ENCODE measurements at places on chromosomes 5 and 9. TPM values are rescaled to one million over a fixed set of nuclear protein-coding genes. Genes with fewer than 3 reads are reported as not detected.
A peak's percentile ranks its signal among the peaks of the same experiment; 100 is the strongest.

IFNE gene
- total RNA-seq, result not detected

STPG3 gene
- 1.3 TPM for total RNA-seq

CRB2 gene
- total RNA-seq, result not detected

FGF1 gene
- 42.7 TPM for total RNA-seq

PHF24 gene
- 0.19 TPM for total RNA-seq

SAPCD2 gene
- 0.22 TPM for total RNA-seq

IL4 gene
- not detected for total RNA-seq

GARNL3 gene
- 12.6 TPM for total RNA-seq

SLC6A7 gene
- total RNA-seq, result not detected

DNA sequence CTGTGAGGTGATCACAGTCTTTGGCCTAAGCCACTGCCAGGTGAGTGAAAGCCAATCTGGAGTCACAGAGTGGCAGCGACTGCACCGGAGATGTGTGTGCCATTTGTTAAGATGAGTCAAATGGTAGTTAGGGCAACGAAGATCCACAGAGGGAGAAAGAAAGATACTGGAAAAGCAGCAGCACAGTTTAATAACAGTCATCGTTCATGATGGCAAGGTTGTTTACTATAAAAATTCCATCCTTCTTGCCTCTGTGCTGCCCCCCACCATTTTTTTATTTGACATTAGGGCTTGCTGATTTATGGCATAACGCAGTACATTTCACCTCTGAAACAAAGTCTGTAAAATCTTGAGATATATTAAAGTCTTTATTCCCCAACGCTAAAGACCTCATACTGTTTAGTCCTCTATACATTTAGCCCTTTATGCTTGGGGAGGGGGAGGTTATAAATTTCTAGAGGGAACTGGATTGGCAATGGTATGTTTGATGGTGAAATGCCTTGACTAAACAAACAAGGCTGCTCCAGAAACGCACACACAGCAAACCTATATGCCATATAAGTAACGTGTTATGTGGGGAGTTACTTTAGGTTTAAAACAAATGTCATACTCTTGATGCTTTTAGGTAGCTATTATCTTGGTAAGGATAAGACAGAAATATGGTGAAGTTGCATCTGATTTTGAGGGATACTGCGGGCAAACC, 55.8 kb upstream of the ABL1 start:
- no peak for DNase-seq

GRCh38 chr5:119179857-119180641, 109.2 kb downstream of the DMXL1 start:
- no peak for DNase-seq

DNA sequence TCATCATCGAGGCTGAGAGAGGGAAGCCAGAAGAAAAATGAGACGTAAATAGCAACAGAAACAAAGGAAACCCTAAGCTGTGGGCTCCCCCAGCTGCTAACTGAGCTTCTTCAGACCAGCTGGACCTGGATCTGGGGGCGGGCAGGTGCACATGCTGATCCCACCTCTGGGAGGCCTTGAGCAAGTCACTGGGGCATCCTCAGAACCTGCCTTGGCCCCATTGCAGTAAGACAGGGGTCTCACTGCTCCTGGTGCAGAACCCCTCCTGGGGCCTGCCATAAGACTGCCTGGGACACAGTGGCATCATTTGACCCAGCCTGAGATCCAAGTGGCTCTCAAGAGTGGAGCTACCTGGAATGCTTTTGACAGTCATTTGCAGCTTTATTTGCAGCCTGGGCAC, 77.4 kb downstream of the PHF2 start:
- DNase-seq, result peak; percentile 10

- no peak for DNase-seq
Observed at GRCh38 chr5:177194268-177194667, 60.7 kb downstream of the NSD1 start.

DNA sequence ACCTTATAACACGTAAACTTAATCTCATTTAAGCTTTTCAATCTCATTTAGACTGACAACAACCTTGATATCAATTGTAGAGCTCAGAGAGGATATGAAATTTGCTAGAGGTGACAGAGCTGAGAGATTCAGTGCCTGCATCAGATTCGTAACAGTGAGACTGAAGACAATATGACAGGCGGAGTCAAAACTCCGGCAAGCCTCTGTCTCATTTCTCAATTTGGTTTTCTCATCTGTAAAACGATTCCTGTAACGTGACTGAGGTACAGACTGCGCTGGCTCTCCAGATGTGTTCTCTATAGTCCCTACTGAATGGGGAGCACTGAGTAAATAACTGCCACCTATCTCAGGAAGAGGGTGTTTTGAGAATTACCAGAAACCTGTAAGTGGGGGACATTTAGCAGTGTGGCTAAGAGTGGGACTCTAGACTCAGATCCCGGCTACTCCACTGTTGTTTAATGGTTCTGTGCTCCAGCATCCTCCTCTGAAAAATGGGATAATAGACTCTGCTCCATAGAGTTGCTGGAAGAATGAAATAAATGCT, 3.0 kb upstream of the MCIDAS start:
- no peak for DNase-seq

DNA sequence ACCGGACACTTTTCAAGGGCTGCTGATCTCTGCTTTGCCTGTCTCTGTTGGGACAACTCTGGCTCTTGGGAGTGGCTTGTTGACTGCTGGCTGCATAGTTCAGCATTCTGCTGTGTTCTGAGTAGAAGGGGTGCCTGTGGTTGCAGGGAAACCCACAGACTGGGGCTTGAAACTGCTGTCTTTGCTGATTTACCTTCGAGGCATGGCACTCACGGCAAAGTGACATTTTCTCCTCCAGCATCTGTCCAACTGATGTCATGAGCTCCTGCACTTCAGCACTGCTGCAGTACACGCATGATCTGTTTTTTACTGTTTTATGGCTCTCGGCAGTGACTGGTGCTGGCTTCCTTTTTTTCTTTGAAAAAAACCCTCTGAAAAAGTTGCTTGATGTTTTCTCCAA, 69.2 kb downstream of the SPATA31D1 start:
- DNase-seq, result no peak

DNA sequence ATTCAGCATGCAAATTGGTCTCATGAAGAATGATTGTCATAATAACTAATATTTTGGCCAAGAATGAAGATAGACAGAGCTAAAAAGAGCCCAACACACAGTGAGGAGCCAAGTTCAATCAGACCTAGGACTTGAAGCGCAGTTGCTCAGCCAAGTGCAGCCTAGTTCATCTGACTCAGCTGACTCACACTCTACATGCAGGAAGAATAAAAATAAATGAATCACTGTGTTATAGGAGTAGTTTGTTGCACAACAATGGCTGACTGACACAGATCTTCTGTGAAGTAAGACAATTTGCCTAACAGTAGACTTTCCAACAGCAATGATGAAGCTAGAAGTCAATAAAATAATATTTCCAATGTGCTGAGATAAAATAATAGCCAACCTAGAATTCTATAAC, 261.5 kb downstream of the CEMIP2 start:
- no peak for DNase-seq

DNA sequence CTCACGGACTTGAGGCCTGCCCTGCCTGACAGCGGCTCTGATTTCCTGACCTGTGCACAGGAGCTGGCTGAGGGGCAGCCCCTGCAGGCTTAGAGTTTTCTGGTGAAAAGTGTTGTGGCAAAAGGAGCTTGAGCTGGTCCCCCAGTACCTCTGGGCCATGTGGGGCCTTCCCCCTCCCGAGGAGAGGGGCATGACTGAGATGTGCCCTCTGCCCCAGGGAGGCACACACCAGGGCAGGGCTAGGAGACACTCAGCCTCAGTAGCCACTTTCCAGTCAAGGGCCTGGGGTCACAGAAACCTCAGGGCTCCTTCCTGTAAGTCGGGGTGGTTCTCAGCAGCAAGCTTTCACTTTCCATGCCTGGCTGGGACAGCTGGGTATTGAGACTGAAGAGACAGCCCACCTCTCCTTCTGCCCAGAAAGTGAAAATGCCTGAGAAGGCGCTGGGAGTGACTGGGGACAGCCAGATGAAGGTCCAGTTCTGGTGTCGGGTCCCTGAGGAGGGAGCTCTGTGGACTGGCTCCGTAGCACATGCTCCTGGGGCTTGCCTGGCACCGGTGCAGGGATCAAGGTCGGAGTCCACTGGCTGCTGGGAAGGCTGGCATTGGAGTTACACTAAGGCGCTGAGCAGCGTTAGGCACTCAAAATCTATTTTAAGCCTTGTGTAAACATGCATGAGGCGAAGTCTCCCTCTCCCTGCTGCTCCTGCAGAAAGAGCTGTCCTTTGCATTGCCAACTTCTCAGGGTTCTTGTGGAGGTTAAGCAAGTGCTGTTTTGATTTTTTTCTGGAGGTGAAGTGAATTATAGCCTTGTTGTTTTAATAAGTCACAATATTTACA, 394.9 kb downstream of the GADD45G start:
- peak; percentile 85 for DNase-seq

GRCh38 chr5:143957455-143957854, 145.5 kb downstream of the HMHB1 start:
- DNase-seq, result no peak

- DNase-seq, result no peak
Observed at GRCh38 chr5:76038212-76038611, 45.0 kb upstream of the SV2C start.
